Activated naive CD4-positive, alpha-beta T cell (primary cell): ENCODE measurements at places on chromosomes 11 and 22.

GRCh38 chr11:77411137-77411707 lies 62.7 kb downstream of the PAK1 start:
- no peak for DNase-seq

DNA sequence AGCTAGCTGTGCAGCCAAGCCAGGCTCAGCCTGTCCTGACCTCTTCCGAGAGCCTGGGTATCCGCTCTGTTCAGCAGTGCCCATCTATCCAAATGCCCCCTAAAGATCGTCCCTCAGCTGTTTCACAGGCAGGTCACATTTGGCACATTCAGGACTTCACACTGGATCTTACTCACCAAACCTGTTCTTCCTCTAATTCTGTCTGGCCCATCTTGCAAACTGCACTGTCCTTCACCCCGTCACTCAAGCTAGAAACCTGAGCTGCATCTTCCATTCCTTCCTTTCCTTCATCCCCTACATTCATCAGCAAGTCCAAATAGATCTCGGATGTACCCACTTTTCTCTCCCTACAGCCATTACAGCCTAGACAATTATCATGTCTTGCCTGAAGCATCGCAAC lies 60.7 kb upstream of the CSNK2A3 start:
- DNase-seq = no peak

DNA sequence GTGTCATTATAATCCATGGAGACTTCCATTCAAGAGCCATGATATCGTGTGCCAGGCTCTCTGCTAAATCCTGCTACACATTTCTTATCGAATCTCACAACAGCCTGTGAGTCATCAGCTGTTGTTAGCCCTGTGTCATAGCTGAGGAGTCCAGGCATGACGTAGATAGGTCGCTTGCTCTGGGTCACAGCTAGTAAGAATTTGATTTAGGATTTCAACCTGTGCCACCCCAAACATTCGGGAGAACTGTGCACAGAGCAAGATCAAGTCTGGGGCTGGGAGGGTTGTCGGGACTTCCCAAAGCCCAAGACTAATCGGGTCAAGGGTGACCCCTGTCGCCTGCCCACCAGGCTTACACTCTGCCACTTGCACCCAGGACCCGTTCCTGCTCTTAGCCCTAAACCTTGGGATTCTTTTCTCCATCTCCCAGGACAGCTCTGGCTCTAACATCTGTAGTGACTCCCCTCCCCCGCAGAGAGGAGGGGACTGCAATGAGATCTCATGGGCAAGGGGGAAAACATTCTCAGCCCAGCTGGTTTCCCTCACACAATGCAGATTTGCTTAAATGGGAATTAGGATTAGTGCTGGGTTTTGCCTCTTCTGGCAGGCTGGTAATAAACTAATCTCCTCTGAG lies 34.3 kb downstream of the TSPAN18 start:
- DNase-seq = no peak

DNA sequence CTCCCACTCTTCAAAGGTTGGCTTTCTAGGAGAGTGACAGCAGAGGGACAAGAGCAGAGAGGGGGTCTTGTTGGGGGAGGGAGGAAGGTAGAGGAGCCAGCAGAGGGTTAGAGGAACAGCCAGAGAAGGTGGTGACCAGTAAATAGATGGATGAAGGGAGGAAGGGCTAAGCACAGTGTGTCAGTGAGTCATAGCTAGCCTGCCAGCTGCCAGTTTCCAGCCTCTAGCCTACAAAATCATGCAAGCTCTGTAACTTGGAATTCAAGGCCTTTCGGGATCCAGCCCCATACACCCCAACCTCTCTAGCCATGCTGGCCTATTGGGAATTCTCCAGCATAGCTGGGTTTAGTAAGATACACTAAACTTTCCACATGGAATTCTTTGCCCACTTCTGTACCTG lies 147.4 kb upstream of the TEAD1 start:
- no peak for DNase-seq

GRCh38 chr11:97764605-97765004 lies 1256.1 kb upstream of the CNTN5 start:
- DNase-seq = no peak

DNA sequence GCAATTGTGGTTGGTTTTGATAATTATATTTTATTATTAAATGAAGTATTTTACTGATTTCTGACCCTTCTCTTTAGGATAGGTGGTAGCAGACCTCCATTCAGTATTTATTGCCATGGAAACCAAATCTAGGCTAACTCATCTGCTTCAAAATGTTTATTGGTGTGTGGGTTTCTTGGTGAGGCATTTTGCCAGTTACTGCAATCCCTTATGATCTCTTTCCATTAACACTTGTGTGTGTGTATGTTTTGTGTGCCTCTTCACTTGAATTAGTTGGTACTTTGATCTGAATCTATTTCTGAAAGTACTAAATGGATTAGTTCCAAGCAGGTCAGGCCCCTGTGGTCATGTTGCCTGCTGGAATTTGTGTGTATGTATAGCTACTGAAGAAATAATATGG lies 184.4 kb upstream of the C11orf87 start:
- no peak for DNase-seq

DNA sequence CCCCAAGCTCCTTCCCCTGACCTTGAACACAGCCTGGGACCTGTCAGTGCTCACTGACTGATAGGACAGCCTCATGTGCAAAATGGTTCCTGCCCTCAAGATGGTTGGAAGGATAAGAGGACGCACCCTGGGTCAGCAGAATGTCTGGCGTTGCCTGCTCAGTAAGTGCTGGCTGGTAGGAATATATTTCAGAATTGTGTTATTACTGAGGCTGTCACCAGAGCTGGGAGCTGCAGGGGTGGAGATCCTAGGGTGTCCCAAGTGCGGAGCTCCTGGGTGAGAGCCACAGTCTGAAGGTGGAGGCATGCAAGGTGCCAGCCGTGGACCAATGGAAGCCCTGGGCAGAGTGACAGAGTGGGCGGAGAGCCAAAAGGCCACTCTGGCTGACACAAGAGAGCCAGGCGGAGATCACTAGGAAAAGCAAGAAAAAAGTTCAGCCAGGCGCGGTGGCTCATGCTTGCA lies 1.0 kb upstream of the SEC14L4 start:
- no peak for DNase-seq

- no peak for DNase-seq
These were observed 36.7 kb downstream of the PPFIA1 start for GRCh38 chr11:70307176-70307575.

DNA sequence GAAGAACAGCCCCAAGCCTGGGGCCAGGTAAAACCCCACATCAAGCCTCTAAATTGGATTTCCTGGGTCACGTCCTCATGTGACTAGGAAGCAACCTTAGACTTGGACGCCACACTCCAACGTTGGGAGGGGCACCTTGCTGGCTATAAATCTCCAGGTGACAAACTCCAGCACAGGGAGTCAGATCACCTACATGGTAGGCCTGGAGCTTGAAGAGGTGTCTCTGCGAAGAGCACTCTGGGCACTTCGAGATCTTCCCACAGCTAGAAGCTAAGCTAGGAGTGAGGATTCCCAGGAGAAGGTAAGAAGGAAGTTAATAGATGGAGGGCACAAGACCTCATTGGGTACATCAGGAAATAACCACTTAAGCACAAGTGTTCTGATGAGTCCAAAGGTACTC lies 77.1 kb upstream of the GNAZ start:
- DNase-seq = no peak

DNA sequence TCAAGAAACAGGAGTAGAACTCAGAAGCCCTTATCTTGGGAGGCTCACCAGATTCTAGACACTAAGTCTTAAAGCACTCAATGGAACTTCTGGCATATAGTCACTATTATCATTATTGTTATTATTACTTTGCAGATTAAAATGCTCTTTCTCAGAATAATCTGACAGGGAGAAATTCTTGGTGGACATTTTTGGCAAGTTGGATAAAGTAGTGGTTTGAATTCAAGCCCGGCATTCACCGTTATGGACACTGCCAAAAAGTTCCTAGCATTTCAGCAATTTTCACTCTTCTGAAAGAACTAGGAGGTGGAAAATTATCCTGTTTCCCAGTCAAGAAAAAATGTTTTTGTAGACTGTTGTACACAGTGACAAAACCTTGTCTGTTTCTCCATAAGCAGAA lies 179.6 kb upstream of the ISX start:
- DNase-seq = no peak

DNA sequence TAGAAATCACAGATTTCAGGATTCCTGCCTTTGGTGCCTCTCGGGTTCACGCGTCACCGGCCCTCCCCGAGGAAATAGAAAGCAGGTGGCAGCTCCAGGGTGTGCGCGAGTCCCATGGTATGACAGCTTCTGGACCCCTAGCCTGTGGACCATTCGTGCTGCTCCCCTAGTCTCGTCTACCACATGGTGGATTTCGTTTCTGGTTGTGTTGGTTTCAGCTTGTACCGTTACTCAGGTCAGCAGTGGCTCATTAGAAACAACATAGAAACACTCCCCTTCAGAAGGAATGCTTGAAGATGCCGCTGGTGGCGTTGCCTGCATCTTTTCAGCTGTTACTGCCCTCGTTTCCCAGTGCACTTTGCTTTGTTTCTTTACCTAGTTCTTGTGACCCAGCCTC lies 700 bp downstream of the TTC17 start:
- DNase-seq = peak; percentile 34

GRCh38 chr11:41119484-41119883 lies 340.0 kb downstream of the LRRC4C start:
- DNase-seq = no peak

- DNase-seq = no peak
These were observed 144.6 kb downstream of the NECTIN1 start for GRCh38 chr11:119584193-119585042.

- no peak for DNase-seq
These were observed at the start of gene OR52E8 for GRCh38 chr11:5857590-5857989. OR52E8 (minus strand) TSS chr11:5857690; CDS start chr11:5857690, 0 bp downstream.

- DNase-seq = no peak
These were observed 1.6 kb downstream of the FGF19 start for GRCh38 chr11:69702239-69702691.

GRCh38 chr22:28949788-28950187 lies 66.4 kb downstream of the ZNRF3 start:
- no peak for DNase-seq

- no peak for DNase-seq
These were observed 11.0 kb downstream of the MS4A6E start for GRCh38 chr11:60338053-60338452.

DNA sequence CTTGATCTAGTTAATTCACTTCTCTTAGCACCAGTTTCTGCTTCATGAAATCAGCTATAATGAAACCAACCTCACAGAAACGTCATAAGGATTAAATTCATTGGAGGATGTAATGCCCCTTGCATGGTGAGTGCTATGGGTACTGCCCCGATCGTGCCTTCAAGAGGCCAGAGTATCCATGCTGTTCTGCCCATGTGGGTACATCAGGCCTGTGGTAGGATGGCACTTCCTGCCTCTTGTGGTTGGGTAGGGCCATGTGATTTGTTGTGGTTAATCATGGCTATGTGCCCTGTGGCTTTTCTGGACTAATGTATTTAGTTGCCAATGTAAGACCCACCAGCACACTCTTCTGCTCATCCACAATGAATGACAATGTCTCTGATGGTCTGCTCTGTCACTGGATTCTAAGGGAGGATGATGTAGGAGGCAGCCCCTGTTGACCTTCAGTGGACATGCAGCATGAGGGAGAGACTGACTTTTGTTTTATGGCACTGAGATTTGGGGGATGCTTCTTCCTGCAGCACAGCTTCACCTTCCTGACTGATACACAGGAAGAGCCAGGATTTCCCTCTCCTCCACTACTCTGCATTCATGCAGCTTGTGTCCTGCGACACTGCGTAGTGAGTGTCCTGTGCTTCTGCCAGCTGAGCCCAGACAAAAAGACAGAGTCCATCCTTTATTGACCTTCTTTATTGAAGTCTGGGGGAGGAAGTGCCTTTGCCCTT lies 66.2 kb downstream of the DHCR7 start:
- no peak for DNase-seq

DNA sequence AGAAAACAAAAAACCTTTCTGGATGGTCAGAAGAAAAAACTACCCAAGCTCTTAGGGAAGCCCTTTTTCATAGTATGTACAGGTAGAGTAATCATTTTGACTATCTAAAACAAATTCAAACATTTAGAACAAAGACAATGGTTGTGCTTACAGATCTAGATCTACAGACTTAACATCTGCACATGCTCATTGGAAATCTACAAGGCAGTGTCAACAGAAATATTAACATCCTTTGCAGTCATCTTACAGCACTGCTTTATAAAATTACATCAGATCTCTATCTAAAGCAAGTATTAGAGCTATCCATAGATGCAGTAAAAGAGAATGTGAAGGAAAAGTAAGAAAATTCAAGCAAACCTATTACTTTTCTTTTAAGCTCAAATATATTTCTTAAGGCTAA lies 110.3 kb downstream of the CADM1 start:
- DNase-seq = no peak

DNA sequence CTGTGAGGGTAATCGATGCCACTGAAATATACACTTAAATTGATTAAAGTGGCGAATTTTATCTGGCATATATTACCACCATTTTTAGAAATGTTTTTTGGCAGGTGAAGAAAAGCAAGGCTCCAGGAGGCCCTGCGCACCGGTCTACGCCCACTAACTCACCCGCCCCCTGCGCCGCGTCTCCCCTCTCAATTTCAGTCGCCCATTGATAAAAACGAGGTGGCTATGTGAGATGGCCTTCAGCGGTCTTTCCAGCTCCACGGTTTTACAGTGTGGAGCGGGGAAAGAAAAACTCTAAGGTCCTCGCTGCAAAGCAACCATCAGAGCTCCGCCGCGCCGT lies 602 bp upstream of the AQP11 start:
- DNase-seq = no peak

DNA sequence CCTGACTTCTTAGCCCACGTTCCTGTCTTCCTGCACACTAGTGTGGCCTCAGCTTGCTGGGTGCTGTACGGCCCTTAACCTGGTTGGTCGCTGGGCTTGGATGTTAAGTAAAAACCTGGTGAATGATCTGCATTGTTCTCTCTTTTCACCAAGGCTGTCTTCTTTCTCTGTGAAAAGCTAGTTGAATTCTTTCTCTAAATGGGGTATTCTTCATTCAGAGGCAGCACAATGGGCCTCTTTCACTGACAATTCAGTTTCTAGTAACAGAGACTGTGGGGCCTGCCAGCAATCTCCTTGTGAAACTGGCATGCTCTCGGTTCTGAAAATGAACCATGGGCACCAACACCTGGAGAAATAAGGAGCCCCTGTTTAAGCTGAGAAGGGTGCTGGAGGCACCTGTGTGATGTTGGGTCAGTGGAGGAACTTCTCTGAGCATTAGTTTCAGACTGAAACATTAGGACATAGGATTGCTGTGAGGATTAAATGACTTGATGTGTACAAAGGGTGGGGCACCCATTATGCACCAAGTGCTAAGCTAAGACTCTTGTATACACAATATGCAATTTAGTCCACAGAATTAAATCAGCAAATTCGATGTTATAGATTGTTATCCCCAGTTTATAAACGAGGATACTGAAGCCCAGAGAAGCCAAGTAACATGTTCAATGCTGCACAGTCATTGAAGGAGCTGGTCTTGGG lies 33.1 kb upstream of the ELF5 start:
- DNase-seq = no peak

DNA sequence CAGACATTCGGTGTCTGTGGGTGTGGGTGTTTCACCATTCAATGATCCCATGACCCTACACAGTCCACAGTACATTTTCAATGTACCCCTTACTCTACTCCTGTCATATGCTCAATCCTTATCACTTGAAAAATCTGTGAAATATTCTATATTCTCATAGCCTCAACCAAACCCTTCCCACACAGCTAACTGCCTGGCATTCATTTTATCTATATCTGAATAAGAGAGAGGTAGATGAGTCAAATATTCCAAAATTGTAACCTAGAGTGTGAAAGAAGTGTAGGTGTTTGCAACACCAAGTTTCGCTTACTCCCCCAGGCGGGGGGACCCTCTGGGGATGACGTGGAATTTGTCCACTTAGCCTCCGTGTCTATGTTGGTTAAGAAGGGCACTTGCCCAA lies 354.8 kb downstream of the ETS1 start:
- peak; percentile 4 for DNase-seq
